ENCODE measurements at places on chromosomes 7 and 10.
A peak's percentile ranks its signal among the peaks of the same experiment; 100 is the strongest.

GRCh38 chr7:87204933-87205332 lies 14.6 kb downstream of the TMEM243 start:
- DNase-seq: no peak

- DNase-seq: no peak
Observed at GRCh38 chr7:90931986-90932916, 332.0 kb upstream of the FZD1 start.

DNA sequence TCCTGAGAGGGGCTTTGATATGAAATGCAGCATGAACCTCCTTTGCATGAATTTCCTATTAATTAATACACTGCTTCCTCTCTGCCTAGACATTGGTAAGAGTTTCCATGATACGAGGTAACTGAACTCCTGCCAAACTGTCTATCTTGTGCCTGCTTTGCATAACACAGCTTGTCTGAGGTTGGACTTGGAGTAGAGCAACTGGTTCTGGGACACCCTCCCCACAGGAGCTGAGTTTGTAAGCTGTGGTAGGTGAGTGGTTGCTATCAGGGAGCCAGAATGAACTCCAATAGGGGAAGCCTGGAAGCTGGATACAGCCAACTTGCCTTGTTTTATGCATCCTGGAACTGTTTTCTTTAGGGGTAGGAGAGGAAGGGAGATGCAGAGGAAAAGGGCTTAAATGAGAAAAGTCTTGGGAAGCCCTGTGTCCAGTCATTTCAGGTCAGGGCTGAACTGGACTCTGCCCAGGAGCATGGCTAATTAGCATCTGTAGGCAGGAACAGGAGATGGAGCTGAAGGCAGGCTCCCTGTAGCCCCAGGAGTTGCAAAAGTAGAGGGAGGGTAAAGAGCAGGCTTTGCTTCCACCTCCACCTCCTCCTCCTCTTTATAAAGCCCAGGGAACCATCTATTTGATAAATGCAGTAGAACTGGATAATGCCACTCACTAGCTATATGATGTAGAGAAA lies 73.2 kb upstream of the GPR158 start:
- no peak for DNase-seq

DNA sequence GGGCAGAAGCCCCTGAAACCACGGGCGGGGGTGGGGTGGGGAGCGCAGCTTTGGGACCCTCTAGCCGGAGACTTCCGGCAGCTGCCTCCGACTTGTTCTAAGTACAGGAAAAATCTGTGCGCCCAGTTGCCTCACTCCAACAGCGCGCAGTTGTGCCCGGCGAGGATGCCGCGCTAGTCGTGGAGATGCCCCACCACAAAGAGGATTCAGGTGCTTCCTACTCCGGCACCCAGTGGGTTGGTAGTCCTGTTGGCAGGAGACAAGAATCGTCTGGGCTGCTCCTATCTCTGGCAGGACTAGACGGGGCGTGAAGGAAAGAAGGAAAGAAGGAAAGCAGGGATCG lies 465 bp upstream of the NPY start:
- no peak for DNase-seq

DNA sequence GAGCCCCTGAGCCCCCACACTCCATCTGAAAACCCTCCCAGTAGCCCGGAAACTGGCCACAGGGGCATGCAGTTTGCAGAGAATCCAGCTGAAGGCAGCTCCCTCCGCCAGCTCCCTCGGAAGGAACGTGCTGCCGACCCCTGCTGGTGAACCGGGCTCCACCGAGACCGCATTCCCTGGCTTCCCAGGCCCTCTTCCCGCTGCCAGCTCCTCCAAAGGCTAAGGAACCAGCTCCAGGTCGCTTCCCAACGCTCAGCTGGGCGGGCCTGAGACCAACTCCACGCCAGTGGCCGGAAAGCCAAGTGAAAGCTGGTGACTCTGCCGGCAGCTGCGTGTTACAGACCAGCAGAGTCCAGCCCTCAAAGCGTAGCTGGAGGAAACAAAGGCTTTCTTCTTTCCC lies 35.8 kb downstream of the GPER1 start:
- peak; percentile 88 for DNase-seq

DNA sequence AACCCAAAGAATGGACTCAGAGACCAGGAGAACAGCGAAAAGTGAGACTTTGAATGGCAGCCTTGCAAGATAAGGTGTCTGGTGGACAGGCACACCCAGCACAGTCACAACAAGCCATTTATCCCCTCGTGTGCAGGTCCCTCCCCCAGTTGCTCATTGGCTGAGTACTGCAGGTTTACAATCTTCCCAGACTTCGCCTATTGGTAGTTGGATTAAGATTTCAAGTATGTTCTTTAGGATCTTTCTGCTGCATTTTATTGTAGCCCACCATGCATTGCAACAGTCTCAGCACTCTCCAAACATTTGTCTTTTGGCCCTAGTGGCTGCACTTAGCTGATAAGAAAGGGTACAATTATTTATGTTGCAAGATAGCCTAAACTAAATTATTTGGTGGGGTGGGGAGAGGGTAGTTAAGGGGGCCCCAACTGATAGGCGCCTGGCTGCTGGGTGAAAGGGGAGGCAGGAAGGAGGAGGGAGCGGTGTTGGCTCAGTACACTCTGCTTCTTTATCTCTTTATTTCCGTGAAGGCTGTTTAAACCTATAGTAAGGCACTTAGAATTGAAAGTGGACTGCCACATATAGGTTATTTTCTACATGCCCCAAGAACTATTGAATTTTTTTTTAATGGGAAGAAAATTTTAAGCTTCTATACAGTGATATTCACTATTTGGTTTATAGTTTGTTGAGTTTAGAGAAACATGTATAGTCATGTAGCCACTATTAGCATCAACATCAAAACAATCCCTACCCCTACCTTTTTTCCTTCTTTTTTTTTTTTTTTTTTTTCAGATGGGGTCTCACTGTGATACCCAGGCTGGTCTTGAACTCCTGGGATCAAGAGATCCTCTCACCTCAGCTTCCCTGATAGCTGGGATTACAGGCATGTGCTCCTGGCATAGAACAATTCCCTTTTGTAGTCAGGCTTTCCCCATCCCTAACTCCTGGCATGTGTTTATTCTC lies 54.2 kb downstream of the GUSB start:
- no peak for DNase-seq

DNA sequence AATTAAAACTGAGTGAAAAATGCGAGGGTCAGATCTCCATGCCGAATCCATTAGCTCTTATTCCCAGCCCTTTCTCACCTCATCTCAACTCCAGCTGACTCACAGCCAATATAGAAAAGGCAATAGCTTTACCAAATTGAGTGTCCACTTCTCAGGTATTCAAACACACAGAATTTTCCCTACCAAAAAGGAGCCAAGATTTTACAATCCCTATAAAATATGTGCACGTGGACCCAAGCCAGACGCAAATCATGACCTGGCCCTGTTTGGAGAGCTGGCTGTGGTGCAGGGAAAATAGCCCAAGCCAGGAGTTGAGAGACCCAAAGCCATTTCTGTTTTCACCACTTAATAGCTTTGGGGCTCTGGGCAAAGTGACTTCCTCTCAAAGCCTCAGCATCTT lies 379.7 kb upstream of the AUTS2 start:
- DNase-seq: no peak

- no peak for DNase-seq
Observed at GRCh38 chr7:65974876-65975275, 7.1 kb downstream of the GUSB start.

GRCh38 chr10:9024210-9024609 lies 969.7 kb downstream of the GATA3 start:
- no peak for DNase-seq

DNA sequence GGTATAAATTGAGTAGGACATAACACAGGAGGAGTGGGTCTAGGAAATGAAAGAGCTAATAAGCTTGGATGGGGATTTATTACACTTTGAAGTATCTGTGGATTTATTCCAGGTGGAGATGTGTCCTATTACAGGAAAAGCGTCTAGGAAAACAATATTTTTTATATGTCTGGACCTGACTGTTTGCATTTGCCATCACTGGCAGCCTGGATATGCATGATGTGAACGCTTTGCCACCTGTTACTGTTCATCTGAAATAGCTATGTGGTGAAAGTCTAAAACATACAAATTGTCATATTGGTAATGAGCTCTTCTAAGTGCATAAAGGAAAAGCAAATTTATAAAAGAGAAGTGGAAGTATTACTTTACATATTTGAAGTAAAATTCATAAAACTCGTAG lies 31.6 kb upstream of the AGMO start:
- DNase-seq: no peak

- DNase-seq: no peak
Observed at GRCh38 chr10:16231734-16232435, 204.9 kb upstream of the PTER start.

- DNase-seq: no peak
Observed at GRCh38 chr10:6811153-6811552, 231.1 kb upstream of the PRKCQ start.

- no peak for DNase-seq
Observed at GRCh38 chr7:47787249-47788069, 160.8 kb downstream of the PKD1L1 start.

DNA sequence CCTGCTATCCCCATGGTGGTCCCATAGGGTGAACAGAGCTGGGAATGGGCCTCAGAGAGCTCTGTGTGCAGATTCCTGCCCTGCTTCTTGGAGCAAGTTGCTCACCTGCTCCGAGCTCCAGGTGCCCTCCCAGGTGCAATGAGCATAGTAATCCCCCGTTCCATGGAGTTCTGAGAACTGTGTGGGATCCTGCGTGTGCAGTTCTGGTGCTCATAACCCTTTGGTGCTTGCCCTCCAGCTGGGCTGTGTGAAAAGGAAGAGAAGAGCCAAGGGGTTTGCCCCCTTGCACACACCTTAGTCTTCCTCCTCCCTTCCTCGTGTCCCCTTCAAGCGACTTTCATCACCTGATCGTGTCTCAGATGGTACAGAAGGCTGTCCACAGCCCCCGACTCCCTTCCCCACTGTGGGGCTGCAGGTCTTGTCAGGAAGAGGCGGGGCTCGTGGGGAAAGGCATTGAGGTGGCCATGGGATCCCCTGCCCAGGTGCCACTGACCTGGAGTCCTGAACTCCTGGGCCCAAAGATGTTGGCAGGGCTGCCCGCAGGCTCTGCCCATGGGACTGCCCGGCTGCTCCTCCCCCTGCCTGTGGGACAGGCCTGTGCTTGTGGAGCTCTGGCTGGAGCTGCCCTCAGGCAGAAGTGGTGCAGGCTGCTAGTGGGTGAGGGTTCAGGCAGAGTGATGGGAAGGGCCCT lies 21.9 kb upstream of the ZNF488 start:
- DNase-seq: peak; percentile 53

DNA sequence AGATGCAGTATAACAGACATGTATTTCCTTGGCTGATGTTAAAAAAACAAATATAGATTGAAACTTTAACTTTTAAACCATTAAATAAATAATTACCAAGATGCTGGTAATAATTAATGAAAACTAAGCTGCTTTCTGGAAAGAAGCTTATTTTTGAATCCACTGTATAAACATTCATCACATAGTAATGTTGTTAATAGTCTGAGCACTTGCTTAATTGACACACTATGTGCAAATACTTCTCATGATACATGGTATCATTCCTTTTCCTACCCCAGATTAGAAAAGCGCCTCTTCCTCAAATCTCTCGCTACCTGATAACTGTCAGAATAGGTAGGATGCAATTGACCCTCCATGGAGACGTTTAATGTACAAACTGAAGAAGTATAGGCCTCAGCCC lies 15.0 kb upstream of the COL28A1 start:
- no peak for DNase-seq

DNA sequence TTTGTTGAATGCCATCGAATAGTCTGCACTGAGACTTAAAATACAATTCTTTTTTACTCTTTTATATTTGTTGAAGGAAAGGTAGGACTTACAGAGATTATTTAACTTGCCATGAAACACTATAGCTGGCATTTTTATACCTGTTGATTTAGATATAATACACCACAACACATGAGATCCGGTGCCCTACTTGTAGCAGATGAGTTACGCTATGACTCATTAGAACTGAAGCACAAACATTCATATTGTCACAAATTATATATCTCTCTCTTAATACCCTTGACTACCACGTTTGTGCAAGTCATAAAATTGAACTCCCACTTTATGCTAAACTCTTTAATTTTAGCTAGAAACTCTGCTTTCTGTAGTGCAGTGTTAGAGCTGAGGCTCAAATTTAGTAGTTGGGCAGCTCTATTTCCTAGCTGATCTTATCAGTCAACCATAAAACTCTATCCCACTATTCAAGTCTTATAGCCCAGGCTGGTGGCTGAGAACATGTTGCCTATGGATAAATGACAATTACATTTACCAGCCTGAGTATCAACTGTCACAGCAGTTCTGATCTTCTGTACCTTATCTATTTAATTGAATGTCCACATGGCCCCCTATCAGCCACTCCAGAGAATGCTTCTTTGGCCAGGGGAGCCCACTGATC lies 137.4 kb upstream of the SEMA3D start:
- no peak for DNase-seq

- DNase-seq: no peak
Observed at GRCh38 chr10:19730907-19731217, 85.4 kb upstream of the PLXDC2 start.

DNA sequence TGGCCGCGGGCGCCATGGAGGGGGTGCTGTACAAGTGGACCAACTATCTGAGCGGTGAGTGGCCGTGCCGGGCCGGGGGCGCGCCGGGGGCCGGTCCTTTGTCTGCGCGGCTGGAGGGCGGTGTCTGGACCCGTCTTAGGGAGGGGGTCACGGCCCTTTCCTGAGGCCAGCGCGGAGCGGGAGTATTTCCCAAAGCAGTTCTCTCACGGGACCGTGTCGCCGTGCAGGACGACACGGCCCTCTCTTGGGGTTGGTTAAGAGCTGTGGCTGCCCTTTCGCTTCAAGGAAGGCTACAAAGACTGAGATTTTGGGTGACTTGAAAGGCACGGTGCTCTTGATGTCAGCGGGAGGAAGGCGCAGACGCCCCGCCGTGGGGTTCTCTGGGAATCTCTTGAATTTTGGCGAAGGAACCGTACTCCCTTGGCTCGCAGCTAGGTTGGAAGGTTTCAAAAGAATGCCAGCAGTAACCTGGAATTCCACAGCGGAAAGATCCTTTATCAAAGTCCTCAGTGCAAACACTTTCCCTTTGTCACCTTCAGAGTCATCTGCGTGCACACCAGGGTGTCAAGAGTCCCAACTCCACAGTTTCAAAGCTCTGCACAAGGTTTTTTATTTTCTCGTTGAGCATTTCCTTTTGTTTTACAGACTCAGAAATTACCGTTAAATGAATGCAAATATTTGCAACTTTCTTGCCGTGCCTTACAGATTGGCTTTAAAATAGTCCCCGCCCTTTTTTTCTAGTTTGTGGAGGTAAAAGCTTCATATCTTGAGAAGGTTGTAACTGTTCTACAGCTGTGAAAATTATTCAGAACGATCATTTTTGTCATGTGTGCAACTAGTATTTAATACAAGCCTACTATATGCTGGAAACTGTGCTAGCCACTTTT lies 780 bp downstream of the PLEKHA8 start:
- peak; percentile 69 for DNase-seq

DNA sequence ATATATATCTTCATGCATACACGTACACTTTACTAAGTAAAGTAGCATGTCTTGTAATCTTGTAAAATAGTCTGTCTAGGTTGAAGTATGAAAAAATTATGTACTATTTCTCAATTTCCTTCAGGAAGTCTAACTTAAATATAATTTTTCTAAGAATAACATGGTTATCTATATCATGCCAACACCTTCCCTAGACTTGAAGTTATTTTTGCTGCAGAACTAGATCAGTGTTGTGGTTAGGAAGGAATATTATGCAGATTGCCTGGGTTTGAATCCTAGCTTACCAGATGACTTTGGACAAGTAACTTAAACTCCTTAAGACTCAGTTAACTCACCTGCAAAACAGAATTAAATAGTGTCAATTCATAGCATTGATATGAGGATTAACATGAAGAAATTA lies 142.2 kb upstream of the SEMA3A start:
- DNase-seq: no peak
